Activated CD8-positive, alpha-beta memory T cell treated with anti-CD3 and anti-CD28 coated beads, Interleukin-2, amount 10 ng/mL, durations not matched to agents 7 days and 5 days (primary cell): ENCODE measurements at places on chromosomes 2 and 18. TPM values are rescaled to one million over a fixed set of nuclear protein-coding genes. Genes with fewer than 3 reads are reported as not detected.
A peak's percentile ranks its signal among the peaks of the same experiment; 100 is the strongest.

DNA sequence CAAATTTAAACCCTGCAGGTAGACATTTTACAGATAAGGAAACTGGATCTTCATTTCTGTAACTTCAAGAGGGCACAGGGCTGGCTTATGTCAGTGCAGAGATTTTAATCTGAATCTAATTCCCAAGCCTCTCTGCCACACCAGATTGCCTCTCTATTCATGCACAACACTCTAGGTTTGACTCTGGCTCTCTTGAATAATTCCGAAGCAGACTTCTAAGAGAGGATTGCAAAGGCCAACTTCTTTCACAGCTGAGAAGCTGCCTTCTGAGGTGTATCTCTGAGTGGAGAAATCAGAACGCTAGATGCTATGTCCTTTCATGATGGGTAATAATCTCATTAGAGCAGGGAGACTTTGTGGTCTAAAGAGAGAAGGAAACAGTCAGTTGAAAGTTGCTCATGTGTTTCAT is 20.1 kb upstream of the MGAT5 start:
- no peaks in the 10 kb centered on the region for H3K27me3 ChIP-seq
- no peak overlapping the region for H3K4me3 ChIP-seq
- H3K27ac ChIP-seq: peak overlapping the region; percentile 81
- H3K4me1 ChIP-seq: peaks cover 59% of the 10 kb centered on the region
- DNase-seq: no peak

DNA sequence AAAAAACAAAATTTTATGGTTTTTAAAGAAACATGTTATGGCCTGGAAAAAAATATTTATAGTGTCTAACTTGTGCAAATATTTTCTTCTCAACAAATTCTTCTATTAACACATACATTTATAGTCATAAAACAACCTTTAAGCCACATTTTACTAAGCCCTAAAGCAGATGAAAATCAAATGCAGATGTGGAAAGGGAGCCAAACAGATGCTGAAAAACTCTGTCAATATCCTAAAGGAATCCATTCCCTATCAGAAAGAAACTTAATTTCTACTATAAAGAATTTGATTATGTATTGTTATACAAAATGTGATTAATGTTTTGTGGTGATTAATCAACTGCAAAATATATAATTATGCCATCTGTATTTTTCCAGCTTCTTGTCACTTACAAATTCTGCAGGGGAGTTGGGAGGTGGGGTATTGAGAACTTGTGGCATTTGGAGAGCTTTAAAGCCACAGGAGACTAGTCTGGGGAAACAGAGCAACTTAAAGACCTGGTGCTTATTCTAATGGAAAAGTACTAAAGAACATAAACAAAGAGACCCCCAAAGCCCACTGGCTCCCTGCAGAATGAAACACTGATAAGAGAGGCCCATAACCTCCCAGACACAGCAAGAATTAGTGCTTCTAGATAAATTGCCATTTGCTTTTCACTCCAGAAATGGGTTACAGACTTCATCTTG is 1721.0 kb upstream of the PIK3C3 start:
- H3K36me3 ChIP-seq: no peaks in the 10 kb centered on the region
- no peaks in the 10 kb centered on the region for H3K4me1 ChIP-seq
- H3K27me3 ChIP-seq: no peaks in the 10 kb centered on the region
- no peak overlapping the region for H3K4me3 ChIP-seq
- DNase-seq: no peak

GRCh38 chr18:26440644-26441043 is 107.7 kb downstream of the KCTD1 start:
- H3K36me3 ChIP-seq: no peaks in the 10 kb centered on the region
- no peak for DNase-seq
- no peak overlapping the region for H3K27ac ChIP-seq
- H3K4me3 ChIP-seq: no peak overlapping the region
- H3K27me3 ChIP-seq: peaks cover 17% of the 10 kb centered on the region
- H3K4me1 ChIP-seq: no peaks in the 10 kb centered on the region

CCDC121 gene
- 1.5 TPM for total RNA-seq

SERPINB11 gene
- total RNA-seq: not detected

ATP6V1B1 gene
- not detected for total RNA-seq
